NB4 (cell line): ENCODE measurements at places on chromosomes 16 and 17.
A peak's percentile ranks its signal among the peaks of the same experiment; 100 is the strongest.

- no peak for DNase-seq
These were observed 5.1 kb downstream of the SNN start for GRCh38 chr16:11673091-11674000.

DNA sequence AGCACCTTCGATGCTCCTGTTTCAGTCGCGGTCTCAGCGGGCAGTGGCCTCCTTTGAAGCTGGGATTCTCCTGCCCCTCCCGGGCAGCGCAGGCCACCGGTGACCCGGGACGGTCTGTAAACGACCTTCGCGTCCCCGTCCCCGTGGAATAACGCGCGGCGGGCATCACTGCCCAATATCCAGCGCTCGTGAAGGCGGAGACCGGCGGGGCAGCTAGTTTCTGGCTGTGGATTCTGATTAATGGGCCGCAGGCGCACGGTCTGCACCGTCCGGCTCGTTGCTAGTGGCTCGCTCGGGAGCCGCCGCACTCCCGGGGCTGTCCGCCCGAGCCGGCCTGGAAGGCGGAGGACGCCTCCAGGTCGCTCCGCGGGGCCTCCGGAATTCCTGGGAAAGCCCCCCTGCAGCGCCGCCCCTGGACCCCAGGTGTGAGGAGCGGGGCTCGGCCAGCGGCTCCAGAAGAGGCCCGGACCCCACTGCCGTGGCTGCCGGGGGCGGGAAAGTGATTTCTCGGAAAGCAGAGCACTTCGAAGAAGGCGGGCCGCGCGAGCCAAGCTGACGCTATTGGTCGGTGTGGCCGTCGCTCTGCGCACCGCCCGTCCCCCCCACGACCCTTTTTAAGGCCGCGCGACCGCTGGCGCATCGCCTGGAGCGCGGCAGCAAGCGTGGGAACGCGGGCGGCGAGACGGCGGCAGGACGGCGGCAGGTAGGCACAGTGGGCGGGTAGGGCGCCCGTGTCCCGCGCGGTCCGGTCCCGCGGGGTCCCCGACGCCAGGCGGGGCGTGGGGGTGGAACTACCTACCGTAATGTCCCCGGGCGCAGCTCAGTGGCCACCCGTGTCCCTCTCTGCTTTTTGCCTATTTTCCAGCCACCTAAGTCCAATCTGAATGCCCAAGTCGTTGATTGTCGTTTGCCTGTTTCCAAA, at the start of gene IRF8:
IRF8 (plus strand) TSS at position 642 of the 922 bp plus-strand sequence. CDS start 3,854 bp downstream, outside the sequence.
- DNase-seq, result peak; percentile 84

DNA sequence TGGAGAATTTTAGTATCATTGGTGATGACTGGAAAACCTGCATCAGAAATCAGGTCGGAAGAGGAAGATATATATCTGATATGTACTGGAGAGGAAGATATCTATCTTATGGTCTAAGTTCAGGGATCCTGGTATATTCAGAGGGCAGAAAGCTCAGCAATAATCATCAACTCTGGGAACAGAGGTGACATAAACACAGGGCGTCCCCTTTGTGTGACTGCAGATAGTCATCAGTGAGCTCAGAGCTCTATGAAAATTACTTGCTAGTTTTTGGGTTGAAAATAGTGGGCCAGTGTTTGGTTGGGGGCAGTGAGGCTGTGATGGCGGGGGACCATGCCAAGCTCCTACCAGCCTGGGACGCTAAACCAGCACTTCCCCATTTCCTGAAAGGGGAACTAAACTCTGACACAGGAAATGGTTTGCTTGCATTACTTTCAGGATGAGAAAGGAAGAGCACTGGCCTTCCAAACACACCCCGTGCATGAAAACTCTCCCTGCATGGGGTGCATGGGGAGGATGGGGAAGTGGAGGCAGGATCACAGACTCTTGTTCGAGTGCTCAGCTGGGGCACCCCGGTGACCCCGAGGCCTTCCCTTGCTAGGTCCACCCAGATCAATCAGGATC, 15.8 kb downstream of the NOD2 start:
- peak; percentile 91 for DNase-seq

DNA sequence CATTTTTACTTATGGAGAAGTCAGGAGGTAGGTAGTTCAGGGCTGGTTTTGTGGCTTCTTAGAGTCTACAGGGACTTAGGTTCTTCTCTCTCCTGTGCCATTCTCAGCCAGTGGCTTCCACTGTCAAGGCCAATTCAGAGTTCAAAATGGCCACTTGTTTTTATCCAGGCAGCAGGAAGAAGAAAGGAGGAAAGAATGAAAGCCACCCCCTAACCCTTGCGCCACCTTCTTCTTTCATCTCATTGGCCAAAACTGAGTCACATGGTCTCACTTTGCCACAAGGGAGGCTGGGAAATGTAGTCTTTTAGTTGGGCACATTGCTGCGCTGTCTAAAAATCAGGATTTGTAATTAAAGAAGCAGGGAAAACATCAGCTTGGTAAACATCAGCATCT, 60.8 kb upstream of the MED9 start:
- DNase-seq, result peak; percentile 91

- peak; percentile 82 for DNase-seq
These were observed 122.3 kb downstream of the CDK5R1 start for GRCh38 chr17:32609085-32609484.

GRCh38 chr17:1256699-1257098, 13.5 kb upstream of the BHLHA9 start:
- DNase-seq, result no peak

- no peak for DNase-seq
These were observed 5.4 kb downstream of the FASN start for GRCh38 chr17:82092628-82092994.

- DNase-seq, result no peak
These were observed 34.8 kb downstream of the MYH13 start for GRCh38 chr17:10337976-10338375.

GRCh38 chr16:17318238-17318637, 152.5 kb downstream of the XYLT1 start:
- peak; percentile 51 for DNase-seq

GRCh38 chr16:10228779-10229178, 46.6 kb upstream of the GRIN2A start:
- no peak for DNase-seq

- DNase-seq, result peak; percentile 20
These were observed 419.9 kb downstream of the CDH13 start for GRCh38 chr16:83046664-83047063.

DNA sequence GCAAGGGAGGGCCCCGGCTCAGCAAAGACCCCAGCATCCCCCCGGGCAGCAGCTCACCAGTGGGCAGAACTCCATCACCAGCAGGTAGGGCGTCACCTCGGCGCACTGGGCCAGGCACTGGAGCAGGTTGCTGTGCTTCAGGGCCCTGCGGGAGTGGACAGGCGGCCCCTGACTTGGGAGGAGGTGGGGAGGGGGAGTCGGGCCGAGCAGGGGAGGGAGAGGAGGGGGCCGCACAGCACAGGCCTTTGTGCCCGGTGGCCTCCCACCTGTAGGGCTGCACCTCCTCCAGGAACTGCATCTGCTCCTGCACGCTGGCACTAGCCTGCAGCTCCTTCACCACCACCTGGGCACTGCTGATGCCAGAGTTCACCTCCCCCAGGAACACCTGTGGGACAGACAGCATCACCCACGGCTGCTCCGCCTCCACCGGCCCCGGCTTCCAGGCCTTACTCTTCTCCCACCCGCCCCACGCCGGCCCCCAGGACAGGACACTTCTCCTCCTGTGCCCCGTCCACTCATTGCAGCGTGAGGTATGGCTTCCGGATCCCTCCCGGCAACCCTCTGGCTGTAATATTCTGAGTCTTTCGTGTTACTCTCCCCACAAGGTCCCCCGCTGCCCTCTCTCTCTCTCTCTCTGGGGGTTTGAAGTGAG, 37.7 kb upstream of the PVALEF start:
- DNase-seq, result no peak

GRCh38 chr16:25036561-25036960, 21.4 kb upstream of the ARHGAP17 start:
- no peak for DNase-seq

- DNase-seq, result peak; percentile 27
These were observed 790 bp downstream of the NCBP3 start for GRCh38 chr17:3845291-3845620.

DNA sequence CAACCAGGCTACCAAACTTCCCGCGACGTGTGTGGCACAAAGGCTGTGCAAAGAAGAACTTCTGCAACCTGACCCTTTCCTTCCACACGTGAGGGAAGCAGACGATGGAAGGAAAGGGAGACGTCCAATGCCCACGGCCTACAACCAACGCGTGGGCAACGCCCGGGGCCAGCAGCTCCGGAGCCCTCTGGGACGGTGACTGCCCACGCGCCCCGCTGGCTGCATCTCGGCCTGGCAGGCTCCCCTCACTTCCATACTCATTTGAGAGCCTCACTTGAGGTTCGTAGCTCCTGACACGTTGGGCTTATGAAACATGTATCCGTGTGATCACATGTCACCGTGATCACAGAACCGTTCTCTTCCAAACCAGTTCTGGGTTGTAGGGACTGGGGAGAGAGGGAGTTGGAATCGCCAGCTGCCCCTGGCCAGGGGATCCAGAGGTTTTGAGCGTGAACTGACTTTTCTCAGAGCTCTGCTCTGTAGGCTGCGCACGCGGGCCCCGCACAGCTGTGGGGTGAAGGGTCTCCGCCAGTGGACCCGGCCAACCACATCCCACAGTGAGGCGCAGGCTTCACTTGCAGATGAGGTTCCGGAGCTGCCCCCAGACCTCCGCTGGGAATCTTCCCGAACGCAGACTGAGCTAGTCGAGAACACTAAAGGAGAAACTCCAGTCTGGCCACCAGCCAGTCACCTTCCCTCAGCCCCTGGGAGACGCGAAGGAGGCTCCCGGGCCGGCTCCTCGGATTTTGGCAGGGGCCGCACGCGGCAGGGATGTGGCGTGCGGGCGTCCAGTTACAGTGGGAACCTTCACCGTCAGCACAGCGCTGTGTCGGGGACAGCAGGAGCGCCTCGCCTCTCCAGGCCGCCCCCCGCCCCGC, 1.0 kb downstream of the LMF1 start:
- DNase-seq, result no peak

DNA sequence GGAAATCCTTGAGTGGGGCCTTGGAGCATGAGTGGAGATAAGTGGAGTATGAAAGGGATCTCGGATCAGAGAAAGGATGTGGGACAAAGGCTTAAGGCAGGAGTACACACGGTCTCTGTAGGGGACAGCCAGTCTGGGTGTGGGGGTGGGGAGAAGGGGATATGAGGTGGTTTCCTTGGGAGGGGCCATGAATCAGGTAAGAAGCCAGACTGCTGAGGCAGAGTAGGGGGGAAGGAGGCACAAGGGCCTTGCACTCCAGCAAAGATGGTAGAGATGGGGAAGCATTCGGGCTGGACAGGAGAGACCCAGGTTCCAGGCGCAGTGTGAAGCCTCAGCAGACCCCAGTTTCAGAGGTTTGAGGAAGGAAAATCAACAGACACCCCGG, 1.6 kb downstream of the HSD11B2 start:
- no peak for DNase-seq

DNA sequence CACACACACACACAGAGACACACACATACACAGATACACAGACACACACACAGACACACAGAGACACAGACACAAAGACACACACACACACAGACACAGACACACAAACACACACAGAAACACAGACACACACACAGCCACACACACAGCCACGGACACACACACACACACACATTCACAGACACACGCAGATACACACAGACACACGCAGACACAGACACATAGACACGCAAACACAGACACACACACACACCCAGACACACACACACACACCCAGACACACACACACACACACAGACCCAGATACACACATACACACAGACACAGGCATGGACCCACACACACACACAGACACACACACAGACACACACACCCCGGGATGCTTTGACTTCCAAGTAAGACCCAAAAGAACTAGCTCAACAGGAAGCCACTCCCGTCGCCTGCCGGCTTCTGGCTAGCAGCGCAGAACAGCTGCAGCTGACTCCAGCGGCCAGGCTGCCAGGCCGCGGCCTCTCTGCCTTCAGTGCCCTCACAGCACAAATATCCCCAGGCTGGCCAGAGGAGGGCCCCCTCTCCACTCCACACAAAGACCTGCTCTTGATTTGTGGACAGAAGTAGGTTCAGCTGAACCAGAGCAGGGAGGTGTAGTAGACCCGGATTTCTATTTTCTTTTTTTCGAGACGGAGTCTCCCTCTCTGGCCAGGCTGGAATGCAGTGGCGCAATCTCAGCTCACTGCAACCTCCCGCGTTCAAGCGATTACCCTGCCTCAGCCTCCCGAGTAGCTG, 6.0 kb upstream of the CHRNE start:
- peak; percentile 88 for DNase-seq

DNA sequence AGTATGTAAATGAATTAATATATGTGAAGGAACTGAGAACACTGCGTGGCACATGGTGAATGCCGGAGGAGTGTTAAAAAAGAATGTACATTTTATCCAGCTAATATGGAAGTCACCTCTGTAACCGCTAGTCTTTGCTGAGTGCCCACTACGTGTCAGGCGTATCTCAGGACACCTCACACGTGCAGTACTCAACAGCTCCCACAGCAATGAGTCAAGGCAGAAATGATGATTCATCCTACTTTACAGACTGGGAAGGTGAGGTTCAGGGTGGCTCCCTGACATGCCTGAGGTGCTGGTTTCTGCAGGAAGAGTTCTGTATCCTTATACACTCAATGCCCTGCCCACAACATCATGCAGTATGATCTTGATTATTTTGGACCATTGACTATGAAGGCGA, 487.0 kb downstream of the HAPSTR1 start:
- no peak for DNase-seq
